ENCODE measurements at places on chromosomes 7 and 10. TPM values are rescaled to one million over a fixed set of nuclear protein-coding genes. Genes with fewer than 3 reads are reported as not detected.

GPR26 gene
- total RNA-seq = not detected

NXPH1 gene
- total RNA-seq = not detected

ADCYAP1R1 gene
- total RNA-seq = not detected

HK1 gene
- 315 TPM for total RNA-seq

ZNF853 gene
- total RNA-seq = 0.99 TPM

CDH23 gene
- total RNA-seq = 0.13 TPM

PLEKHA1 gene
- total RNA-seq = 27.9 TPM

CCL26 gene
- total RNA-seq = 1.8 TPM

EPO gene
- not detected for total RNA-seq

CPVL gene
- 0.20 TPM for total RNA-seq

HOXA3 gene
- total RNA-seq = 4.4 TPM

PRSS37 gene
- total RNA-seq = not detected

SYT15 gene
- total RNA-seq = 0.17 TPM

GDF2 gene
- not detected for total RNA-seq

PIP gene
- not detected for total RNA-seq

IDI2 gene
- not detected for total RNA-seq

GCC1 gene
- 21.7 TPM for total RNA-seq

ZNF716 gene
- total RNA-seq = not detected

CREB3L2 gene
- total RNA-seq = 56.7 TPM

ZNF736 gene
- 7.4 TPM for total RNA-seq

SCART1 gene
- total RNA-seq = 2.5 TPM

TFR2 gene
- 1.9 TPM for total RNA-seq

CUBN gene
- 3.4 TPM for total RNA-seq

NAT16 gene
- total RNA-seq = not detected

CLRN3 gene
- not detected for total RNA-seq

KMT2C gene
- total RNA-seq = 37.5 TPM

FAM25G gene
- total RNA-seq = not detected

GPR37 gene
- 1.5 TPM for total RNA-seq

NPY gene
- 2.3 TPM for total RNA-seq

CHAT gene
- not detected for total RNA-seq

RFC2 gene
- total RNA-seq = 8.9 TPM

SPACDR gene
- 0.96 TPM for total RNA-seq

GNAT3 gene
- total RNA-seq = not detected

GPNMB gene
- 214 TPM for total RNA-seq

CCNJ gene
- 4.5 TPM for total RNA-seq

ZNF37A gene
- 15.5 TPM for total RNA-seq

CBX3 gene
- 66.3 TPM for total RNA-seq

LRIT1 gene
- not detected for total RNA-seq

PDK4 gene
- total RNA-seq = 3.6 TPM

SKIDA1 gene
- 0.36 TPM for total RNA-seq

ELN gene
- total RNA-seq = 82.6 TPM

IFIT1 gene
- total RNA-seq = 22.2 TPM

BAMBI gene
- total RNA-seq = 12.2 TPM

ATP5MK gene
- 103 TPM for total RNA-seq

ADIRF gene
- total RNA-seq = 116 TPM

LRMDA gene
- total RNA-seq = 1.0 TPM

CFAP69 gene
- total RNA-seq = 10.6 TPM

SPOCK2 gene
- total RNA-seq = 0.69 TPM

SERPINE1 gene
- total RNA-seq = 1,589 TPM

KCNMA1 gene
- 116 TPM for total RNA-seq

AP5Z1 gene
- 22.4 TPM for total RNA-seq

TMEM139 gene
- 0.23 TPM for total RNA-seq

ZNF804B gene
- not detected for total RNA-seq

SEMA4G gene
- 3.0 TPM for total RNA-seq

ZEB1 gene
- 65.2 TPM for total RNA-seq

OAT gene
- 173 TPM for total RNA-seq

AKR1B1 gene
- total RNA-seq = 46.7 TPM

TFEC gene
- total RNA-seq = 0.13 TPM

PROSER2 gene
- total RNA-seq = 1.9 TPM

PARP12 gene
- total RNA-seq = 19.4 TPM
